T-cell (primary cell): ENCODE measurements at places on chromosomes 1 and 21.

GRCh38 chr1:94239796-94240195, 2.4 kb upstream of the ARHGAP29 start:
- no peak for DNase-seq

DNA sequence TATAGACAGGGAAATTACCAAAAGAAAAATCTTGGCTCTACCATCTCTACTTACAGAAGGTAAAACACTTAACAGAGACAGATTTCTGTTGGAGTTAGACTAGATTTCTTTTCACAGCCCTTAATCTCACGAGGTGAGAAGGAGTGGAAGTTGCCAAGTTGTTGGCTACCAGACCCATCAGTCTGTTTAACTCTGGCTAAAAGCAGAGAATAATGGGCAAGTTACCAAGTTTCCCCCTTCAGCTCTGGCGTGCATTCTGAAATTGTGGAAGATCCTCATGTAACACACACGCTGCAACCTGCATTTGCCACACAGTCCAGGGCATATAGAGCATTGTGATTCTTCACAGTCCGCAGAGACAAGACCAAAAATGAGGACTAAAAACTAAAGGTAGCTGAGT, 49.3 kb downstream of the STX6 start:
- no peak for DNase-seq

DNA sequence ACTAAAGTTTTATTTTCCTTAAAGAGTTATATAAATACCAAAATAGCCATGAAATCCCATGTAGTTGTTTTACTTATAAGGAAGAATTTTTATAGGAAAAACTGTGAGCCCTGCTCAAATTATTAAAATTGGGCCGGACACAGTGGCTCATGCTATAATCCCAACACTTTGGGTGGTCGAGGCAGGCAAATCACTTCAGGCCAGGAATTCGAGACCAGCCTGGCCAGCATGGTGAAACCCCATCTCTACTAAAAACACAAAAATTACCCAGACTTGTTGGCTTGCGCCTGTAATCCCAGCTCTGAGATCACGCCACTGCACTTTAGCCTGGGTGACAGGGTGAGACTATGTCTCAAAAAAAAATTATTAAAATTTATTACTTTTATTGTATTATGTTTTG, 149.3 kb downstream of the MRPL39 start:
- no peak for DNase-seq

DNA sequence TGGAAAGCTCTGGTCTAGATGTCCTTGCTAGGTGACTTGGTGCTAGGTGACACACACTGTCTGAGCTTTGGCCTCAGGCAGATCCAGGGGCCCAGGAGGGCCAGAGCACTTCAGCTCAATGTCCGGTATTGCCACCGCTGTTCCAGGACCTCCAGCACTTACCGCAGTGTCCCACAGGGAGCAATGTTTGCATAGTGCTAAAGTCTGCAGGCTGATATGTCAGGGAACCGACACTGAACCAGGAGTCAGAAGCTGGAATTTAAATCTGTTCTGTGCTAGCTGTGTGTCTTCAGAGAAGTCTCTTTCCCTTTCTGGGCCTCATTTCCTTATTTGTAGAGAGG, 19.3 kb downstream of the DHCR24 start:
- no peak for DNase-seq

GRCh38 chr1:200454425-200454824, 44.6 kb upstream of the ZNF281 start:
- no peak for DNase-seq

DNA sequence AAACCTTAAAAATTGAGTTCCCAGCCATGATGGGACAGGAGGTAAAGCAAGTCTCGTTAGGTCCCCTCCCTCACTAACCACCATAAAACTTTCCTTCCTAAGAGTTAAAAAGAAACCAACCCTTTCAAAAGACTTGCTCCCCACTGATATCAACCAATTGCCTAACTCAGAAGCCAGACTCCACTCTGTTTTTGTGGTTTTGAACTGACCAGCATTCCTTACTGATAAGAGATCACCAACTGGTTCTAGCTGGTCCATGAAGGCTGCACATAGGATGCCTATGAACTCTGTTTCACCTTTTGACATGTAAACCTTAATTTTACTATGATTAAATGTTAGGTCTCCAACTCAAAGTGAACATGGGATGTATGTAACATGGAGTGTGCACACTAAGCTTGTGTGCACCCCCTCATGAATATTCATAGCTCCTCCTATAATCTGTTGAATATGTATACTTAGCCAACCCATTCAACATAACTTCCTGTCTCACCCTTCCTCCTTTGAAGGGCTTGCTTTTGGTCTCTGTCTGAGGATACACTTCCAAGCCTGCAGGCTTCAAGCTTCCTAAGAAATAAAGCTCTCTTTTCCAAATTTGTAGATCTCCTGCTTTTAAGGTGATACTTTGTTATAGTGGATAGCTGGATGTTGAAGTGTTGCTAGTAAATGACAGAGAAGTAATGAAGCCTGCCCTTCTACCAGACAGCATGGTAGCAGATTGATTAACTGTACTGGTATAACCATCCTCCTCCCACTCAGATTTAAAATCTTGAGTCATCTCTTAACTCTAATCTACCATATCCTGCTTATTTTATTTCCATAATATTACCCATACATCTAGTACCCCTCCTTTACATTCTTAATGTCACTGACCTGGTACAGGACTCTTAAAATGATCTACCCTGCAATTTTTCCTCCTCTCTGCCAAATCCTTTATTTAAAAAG, 95.6 kb downstream of the ZNF644 start:
- DNase-seq = no peak

GRCh38 chr21:38533887-38534286, 35.6 kb upstream of the ERG start:
- DNase-seq = no peak

DNA sequence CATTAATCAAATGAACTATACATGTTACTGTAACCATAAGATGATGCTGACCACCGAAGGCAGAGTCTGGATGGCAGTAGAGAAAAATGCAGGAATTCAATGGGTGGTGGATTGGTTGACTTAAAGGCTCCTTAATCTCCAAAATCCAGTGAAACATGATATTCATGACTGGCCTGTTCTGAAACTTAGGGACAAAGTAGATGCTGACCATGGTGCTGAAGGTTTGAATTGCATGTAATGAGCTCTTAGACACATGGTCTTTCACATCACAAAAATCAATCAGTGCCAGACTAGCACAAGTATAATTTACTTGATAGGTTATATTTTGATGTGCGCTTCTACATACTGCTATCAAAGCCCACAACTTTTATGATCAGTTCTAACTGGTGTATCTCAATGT, 30.9 kb upstream of the NTMT2 start:
- no peak for DNase-seq

- DNase-seq = no peak
These were observed 21.6 kb downstream of the HUNK start for GRCh38 chr21:31894457-31894856.

DNA sequence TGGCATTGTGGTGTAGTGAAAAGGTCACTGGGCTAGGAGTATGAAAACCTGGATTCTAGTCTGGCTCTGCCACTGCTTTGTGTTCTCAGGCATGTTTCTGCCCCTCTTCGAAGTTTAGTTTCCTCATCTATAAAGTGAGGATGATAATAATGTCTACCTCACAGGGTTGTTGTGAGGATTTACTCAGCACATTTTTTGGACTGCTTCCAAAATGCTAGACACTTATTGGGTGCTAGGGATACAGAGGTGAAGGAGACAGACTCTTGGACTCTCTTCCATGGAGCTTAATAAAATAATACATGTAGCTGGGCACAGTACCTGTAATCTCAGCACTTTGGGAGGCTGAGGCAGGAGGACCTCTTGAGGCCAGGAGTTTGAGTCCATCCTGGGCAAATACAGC, 3.6 kb downstream of the KIF2C start:
- no peak for DNase-seq

DNA sequence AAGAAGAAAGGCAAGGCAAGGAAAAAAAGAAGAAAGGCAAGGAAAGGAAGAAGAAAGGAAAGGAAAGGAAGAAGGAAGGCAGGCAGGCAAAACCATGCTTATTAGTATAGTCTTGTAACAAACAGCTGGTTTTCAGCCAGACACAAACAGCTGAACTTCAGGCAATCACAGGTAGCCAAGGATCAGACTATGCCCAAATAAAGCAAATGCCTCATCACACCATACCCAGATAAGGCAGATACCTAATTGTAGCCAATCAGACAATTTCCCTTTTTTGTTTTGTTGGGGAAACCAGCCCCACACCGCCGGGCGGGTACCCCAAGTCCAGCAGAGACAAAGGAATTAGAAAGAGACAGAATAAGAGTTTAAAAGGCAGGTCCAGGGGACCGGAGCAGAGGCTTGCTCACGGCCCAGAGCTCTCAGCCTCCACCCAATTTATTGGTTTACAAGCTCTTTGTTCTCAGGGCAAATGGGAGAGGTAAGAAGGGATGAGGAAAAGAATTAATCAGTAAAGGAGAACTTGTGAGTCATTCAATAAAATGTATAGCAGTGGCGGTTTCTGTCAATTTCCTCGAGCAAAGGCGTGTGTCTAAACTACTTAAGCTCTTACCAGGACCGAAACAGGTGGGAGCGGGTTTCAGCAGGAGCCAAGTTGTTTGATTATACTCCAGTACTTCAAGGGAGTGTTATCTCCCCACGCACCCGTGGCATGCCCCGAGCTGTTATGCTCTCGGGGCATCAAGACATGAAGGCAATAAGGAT, 886.8 kb downstream of the KCNT2 start:
- no peak for DNase-seq

GRCh38 chr1:96472471-96472870, 249.1 kb upstream of the PTBP2 start:
- DNase-seq = no peak
